Fibroblast of skin of scalp (primary cell): ENCODE measurements at places on chromosomes 7 and 10.

- DNase-seq = peak; percentile 52
Measured at GRCh38 chr10:127906548-127907377, at the start of gene PTPRE. PTPRE (plus strand) TSS chr10:127907103; CDS start chr10:128040882, 133,779 bp downstream.

- no peak for DNase-seq
Measured at GRCh38 chr7:83643739-83644138, 5.2 kb downstream of the SEMA3E start.

DNA sequence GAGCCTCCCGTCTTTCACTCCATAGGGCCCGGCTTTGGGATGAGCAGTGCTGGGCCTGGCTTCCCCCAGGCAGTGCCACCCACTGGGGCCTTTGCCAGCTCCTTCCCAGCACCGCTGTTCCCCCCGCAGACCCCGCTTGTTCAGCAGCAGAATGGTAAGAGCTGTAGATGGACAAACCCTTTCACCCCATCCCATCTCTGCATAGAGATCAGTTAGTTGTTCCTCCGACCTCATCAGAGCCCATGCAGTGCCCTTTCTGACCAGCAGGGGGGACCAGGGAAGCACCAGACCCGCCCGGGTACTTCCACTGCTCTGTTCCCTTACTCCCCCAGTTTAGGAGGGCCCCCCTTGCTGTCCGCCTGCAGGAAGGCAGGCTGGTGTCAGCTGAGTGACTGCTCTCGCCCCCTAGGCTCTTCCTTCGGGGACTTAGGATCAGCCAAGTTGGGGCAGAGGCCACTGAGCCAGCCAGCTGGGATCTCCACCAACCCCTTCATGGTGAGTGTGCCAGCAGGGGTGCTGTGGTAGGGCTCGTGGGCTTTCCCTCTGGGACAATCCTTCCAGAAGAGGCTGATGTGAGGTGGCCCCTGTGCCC, 9.8 kb downstream of the SAP25 start:
- DNase-seq = peak; percentile 70

DNA sequence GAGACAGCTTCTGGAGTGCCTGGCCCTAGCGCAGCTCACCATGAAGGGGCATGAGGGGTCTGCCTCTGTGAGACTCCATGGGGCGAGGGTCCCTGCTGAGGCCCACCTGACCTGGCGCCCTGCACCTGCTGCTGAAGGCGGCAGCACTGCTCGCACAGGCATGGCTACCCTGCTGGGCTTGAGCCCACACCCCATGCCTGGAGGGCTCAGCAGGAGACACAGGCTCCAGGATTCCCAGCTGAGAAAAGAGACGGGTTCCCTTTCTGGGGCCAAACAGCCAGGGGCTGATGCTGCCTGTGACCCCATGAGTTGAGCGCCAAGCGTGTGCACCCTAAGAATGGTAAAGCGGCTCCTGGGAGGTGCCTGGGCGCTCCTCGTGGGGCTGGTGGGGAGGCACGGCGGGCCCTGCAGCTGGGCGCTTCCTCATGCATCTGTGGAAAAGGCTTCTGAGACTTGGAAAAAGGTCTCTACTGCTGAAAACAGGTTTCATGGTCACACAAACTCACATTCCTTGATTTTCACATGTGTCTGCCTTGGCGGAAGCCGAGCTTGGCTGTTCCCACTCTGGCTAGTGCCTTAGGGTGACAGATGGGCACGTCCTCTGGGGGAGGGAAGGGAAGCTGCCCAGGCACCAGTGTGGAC, 233.4 kb downstream of the ZMYND11 start:
- DNase-seq = no peak

GRCh38 chr10:43667761-43668386, 19.2 kb upstream of the ZNF32 start:
- no peak for DNase-seq

GRCh38 chr10:107898392-107898791, 733.9 kb upstream of the SORCS1 start:
- DNase-seq = no peak

- no peak for DNase-seq
Measured at GRCh38 chr7:87013136-87013839, 46.2 kb downstream of the ELAPOR2 start.

GRCh38 chr7:30655096-30655970, 26.9 kb downstream of the CRHR2 start:
- no peak for DNase-seq

GRCh38 chr7:3979611-3980299, 678.7 kb downstream of the SDK1 start:
- no peak for DNase-seq

- DNase-seq = no peak
Measured at GRCh38 chr10:72932259-72933015, 22.2 kb downstream of the PLA2G12B start.

DNA sequence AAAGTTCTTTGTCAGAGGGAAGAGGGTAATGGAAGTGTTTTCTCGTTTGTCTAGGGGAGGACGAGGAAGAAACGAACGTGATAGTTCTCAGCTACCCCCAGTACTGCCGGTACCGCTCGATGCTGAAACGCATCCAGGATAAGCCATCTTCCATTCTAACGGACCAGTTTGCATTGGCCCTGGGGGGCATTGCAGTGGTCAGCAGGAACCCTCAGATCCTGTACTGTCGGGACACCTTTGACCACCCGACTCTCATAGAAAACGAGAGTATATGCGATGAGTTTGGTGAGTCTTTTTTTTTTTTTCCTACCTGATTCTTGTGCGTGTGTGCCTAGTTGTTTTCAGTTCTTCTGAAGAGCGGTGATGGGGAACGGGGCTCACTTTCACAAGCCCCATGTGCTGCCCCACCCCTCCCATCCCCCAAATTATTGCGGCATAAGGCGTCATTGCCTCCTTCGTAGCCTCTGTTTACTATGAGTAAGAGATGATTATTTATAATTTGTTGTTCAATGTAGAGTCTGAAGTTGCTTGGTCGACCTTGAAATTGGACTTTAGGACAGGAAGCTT, 98.6 kb downstream of the ARID5B start:
- no peak for DNase-seq

DNA sequence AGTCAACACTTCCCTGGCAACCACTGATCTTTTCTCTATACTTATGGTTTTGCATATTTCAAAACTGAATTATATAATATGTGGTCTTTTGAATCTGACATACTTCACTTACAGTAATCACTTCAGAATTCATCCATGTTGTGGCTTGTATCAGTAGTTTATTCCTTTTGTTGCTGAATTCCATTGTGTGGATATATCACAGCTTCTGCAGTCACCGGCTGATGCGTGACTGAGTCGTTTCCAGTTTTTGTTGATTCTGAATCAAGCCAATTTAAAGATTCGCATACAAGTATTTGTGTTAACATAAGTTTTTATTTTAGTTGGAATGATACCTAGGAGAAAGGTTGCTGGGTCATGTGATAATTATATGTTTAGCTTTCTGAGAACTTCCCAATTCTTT, 672.5 kb upstream of the ANKRD30A start:
- DNase-seq = no peak

GRCh38 chr10:3494131-3494837, 290.7 kb downstream of the KLF6 start:
- DNase-seq = peak; percentile 40

GRCh38 chr7:101195884-101196283, 5.0 kb downstream of the MOGAT3 start:
- no peak for DNase-seq

GRCh38 chr7:131365838-131366237, 38.2 kb downstream of the MKLN1 start:
- no peak for DNase-seq

DNA sequence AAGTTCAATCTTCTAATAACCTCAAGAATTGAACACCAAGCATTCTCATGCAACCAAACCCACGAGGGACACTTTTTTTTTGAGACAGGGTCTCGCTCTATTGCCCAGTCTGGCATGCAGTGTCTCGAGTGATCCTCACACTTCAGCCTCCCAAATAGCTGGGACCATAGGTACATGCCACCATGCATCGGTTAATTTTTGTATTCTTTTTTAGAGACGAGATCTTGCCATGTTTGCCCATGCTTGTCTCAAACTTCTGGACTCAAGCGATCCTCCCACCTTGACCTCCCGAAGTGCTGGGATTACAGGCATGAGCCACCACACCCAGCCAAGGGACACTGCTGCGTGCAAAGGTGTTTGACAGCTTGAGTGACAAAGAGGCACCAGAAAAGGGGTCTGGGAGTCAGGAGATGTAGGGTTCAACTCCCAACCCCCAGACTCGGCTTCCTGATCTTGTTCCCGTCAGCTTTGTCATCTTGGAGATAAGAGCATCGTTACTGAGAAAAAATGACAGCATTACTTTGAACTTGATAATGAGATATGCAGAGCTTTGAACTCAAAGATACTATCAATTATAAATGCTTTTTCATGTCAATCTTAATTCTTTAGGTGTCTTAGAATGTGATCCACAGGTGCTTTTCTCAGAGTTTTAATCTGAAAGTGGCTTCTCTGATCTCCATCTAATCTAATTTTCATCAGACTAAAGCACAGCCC, 1.6 kb upstream of the CYTH3 start:
- DNase-seq = no peak

DNA sequence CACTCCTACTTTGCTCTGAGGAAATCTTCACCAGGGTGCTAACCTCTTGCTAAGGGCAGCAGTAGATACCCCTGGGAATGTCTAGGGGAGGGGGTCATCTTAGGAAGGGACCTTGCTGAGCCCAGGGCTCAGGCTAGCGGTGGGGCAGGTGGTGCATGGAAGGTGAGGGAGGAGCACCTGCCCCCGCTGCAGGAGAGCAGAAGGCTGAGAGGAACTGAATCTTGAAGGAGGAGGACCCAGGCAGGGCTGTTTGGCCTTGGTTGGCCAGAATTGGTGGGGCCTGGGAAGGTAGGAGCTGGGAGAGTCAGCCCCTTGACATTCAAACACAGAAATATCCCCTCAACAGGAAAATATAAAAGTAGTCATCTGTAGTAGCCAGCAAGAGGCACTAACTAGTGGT, 7.0 kb downstream of the CALHM3 start:
- DNase-seq = no peak

DNA sequence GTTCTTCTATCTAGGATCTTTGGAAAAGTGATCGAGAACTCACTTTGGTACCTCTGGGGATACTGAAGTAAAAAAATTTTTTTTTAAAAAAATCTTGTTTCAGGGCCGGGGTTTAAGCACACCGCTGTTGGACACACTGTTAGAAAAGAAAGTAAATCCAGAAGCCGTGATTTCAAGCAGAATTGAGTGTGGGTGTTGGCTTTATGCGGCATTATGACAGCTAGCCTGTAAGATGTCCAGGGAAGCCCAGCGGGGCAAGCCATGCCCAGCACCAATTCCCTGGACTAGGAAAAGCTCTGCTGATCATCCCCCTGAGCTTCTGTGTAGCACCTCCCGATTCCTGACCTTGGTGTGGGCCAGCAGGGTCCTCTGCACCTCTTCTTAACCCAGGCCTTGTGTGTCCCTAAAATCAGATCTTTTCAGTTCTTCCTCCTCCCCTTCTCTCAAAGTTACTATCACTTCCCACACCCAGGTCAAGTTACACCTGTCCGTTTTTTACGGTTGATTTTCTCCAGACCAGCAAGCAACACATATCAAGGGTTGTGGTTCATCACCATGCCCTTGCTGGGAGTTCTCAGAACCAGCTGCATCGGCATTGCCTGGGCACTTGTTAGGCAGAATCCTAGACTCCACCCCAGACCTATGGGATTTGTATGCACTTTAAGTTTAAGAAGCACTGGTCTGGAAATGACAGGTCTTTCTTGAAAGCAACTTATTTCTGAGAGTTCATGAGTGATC, 205.3 kb downstream of the TAX1BP1 start:
- no peak for DNase-seq

DNA sequence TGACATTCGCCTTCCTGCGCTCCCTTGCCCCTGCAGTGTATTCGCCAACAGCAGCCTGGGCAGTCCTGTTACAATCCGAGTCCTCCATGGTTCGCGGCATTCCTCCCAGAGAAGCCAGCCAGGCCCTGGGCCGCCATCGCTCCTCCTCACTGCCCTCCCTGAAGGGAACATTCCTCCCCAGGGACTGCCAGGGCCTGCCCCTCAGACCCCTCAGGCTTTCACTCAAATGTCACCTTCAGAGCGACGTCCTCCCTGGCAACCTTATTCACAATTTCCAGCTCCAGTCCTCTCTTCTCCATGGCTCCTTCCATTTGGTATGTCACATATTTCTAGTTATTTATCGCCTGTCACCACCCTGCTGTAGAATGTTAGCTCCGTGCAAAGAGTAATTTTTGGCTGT, 17.4 kb downstream of the ADAMTS14 start:
- no peak for DNase-seq

- no peak for DNase-seq
Measured at GRCh38 chr7:137862964-137863363, 16.2 kb upstream of the DGKI start.

DNA sequence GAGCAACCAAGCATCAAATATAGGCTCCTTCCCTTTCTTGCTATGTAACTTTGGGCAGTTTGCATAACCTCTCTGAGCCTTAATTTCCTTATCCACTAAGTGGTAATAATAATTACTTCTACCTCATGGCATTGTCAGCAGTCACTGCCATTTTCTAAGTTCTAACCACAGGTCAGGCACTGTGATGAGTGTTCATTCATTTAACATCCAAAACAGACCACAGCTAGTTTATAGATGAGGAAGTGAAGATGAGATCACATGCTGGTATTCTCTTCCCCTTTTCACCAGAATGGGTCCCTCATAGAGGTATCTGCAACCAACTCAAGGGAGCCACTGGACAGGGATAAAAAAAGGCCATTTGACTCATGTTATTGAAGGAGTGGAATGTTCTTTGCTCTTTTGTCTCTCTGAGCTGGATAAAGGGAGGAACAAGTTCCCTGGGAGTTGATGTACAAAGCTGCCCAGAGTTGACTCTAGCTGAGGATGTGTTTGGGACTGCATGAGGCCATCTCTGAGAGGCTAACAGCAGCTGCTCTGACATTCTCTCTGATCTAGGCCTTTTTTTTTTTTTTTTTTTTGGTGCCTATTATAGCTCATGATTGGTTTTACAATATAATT, 65.0 kb downstream of the DNAJC12 start:
- peak; percentile 23 for DNase-seq

- DNase-seq = no peak
Measured at GRCh38 chr7:95974108-95974507, 201.8 kb downstream of the DYNC1I1 start.

GRCh38 chr10:120426306-120426705, 30.7 kb upstream of the PLPP4 start:
- peak; percentile 60 for DNase-seq

- no peak for DNase-seq
Measured at GRCh38 chr7:121603886-121604285, 207.8 kb upstream of the FAM3C start.

DNA sequence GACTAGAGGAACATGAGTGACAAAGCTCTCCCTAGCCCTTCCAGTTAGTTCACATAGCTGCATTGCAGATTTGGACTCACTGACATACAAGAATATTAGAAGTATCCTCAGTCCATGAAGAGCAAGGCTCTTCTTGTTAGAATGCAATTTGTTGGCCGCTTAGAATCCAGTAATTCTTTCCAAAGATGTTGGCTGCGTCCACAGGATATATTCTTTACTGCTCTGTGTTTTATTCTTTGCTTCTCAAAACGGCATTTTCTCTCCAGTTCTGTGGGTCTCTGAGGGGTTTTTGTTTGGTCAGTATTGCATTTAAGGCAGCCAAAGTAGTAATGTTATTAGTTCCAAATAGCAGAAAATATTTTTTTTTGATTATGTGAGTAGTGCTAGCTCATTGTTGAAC, 588.6 kb downstream of the DNAJB9 start:
- no peak for DNase-seq

GRCh38 chr7:32036557-32036956, 33.6 kb downstream of the PDE1C start:
- peak; percentile 13 for DNase-seq

- no peak for DNase-seq
Measured at GRCh38 chr10:98644466-98644865, 197.7 kb upstream of the HPS1 start.

GRCh38 chr7:159010411-159010810, 134.3 kb downstream of the VIPR2 start:
- DNase-seq = no peak

GRCh38 chr7:65251851-65252620, 121.6 kb upstream of the ZNF92 start:
- peak; percentile 11 for DNase-seq
